GM23248 (cell line): ENCODE measurements at places on chromosomes 4 and X. TPM values are rescaled to one million over a fixed set of nuclear protein-coding genes. Genes with fewer than 3 reads are reported as not detected.

DNA sequence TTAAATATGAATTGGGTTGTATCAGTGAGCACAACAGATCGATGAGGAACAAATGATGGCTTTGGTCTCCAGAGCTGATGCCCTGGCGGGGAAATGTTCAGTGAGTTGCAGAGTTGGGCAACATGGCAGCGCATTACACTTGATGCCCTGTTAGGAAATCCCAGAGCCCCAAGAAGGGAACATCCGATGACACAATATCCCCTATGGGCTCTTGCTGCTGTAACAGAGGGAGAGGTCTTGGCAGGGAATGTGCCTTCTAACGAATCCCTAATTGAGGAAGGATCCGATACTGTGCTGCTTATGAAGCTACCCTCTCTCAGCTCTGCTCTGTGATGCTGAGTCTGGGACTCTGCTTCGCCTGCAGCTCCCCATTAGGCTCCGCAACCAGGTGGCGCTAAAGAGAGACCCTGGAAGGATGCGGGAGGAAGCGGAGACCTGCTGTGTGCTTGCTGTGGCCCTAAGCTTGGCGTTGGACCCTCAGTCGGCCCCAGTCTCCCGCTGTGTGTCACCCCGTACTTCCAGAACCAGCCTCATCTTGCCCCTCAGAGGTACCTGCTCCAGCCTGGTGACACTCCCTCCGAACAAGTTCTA, 38.9 kb downstream of the PDHA1 start:
- DNase-seq, result peak; percentile 42

GRCh38 chrX:79524642-79525041, 157.5 kb upstream of the ITM2A start:
- peak; percentile 2 for DNase-seq

DNA sequence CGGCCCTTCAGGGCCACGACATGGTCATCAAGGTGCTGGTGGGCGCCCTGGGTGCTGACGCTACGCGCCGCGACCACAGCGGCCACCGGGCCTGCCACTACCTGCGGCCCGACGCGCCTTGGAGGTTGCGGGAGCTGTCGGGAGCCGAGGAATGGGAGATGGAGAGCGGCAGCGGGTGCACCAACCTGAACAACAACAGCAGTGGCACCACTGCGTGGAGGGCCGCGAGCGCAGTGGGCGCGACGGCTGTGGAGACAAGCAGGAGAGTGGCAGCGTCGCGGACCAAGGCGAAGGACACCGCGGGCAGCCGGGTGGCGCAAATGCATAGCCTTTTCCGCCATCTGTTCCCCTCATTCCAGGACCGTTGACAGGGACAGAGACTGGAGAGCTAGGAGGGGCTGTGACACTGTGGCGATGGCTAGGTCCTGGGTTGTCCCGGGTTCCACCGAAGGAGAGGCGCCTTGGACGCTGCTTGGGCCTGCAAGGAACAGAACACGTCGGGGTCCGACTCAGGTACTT, 919 bp downstream of the SOWAHD start:
- DNase-seq, result no peak

NUDT10 gene
- total RNA-seq, result 1.9 TPM in 1 of 2 replicates, not detected in the other
